ENCODE measurements at places on chromosomes 12 and 14. TPM values are rescaled to one million over a fixed set of nuclear protein-coding genes. Genes with fewer than 3 reads are reported as not detected.

GRCh38 chr12:20398686-20399085, 30.3 kb downstream of the PDE3A start:
- no peak for DNase-seq

DNA sequence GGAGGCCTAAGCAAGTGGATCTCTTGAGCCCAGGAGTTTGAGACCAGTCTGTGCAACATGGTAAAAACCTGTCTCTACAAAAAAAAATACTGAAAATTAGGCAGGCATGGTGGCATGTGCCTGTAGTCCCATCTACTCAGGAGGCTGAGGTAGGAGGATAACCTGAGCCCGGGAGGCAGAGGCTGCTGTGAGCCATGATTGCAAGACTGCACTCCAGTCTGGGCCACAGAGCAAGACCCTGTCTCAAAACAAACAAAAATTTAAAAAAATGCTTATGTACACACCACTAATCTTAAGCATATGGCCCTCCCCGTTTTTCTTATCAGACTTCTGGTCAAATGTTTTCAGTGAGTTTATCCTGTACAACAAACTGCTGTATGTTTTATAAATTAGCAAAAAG, 1.7 kb upstream of the GNPNAT1 start:
- no peak for DNase-seq

- no peak for DNase-seq
Observed at GRCh38 chr12:48023386-48023785, 19.1 kb upstream of the COL2A1 start.

DNA sequence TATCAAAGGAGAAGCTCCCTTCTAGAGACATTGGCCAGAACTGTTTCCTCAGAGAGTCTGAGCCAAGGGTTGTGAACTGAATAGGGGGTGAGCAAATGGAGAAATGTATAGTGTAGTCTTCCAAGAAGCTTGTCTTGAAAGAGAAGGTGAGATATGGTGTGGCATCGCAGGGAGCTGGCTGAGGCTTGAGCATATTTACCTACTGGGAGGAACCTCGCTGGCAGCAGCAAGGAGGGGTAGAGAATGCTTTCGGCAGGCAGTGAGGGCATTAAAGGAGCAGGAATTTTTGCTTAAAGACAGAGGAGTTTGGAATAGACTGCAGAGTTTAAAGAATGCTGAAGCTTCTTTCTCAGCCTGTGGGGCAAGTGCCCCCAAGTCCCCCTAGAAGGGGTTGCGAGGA, 59.3 kb upstream of the PRMT8 start:
- DNase-seq = no peak

GRCh38 chr12:47773858-47774580, 981 bp downstream of the SLC48A1 start:
- DNase-seq = no peak

The SLC7A8 gene
- 74.5 TPM for total RNA-seq

Measured in mammary epithelial cell (primary cell).